ENCODE measurements at places on chromosomes 2 and 18. TPM values are rescaled to one million over a fixed set of nuclear protein-coding genes. Genes with fewer than 3 reads are reported as not detected.

Gene LINC00305
- total RNA-seq, result not detected

Gene PAX3
- total RNA-seq, result not detected

Gene AQP12A
- not detected for total RNA-seq

Gene TRABD2A
- total RNA-seq, result 0.95 TPM

Gene PID1
- 83.6 TPM for total RNA-seq

Gene CYP26B1
- 2.5 TPM for total RNA-seq

DNA sequence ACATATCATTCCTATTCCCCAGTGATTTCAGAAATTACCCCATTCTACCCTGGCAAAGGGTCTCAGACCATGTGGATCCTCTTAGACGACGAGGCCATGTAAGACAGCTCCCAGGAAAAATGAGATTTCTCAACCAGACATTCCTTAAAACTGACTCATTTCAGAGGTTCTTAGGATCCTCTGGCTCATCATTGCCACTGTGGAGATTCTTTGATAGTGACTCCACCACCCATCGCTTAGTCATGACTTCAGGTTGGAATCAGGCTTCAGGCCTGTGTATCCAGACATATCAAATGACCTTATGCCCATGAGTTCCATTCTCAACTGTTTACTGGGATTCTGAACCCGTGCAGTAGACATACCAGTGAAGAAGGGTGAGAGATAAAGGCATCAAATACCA lies 245.6 kb upstream of the TCF4 start:
- no peak for DNase-seq

DNA sequence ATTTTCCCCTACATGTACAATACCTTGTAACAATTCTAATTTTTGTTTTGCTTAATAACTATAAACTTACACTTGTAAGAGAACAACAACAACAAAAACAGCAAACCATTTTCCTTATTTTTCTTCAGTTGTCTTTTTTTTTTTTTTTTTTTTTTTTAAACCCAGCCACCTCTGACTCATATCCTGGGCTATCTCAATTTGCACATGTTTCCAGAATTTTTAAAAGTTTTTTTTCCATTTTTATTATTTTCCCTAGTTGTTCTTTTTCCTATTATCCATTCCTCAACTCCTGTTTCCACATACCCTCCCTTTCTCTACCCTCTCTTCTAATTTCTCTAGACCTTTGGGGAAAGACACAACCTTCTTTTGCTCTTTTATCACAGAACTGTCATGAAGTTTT lies 112.5 kb downstream of the EFEMP1 start:
- DNase-seq, result no peak

GRCh38 chr2:142134911-142135310 lies 4.1 kb upstream of the LRP1B start:
- DNase-seq, result no peak

GRCh38 chr2:157751462-157752058 lies 122.9 kb upstream of the ACVR1C start:
- no peak for DNase-seq

GRCh38 chr2:113872201-113872600 lies 17.7 kb upstream of the ACTR3 start:
- DNase-seq, result no peak

GRCh38 chr2:231470246-231470900 lies 6.1 kb upstream of the NCL start:
- DNase-seq, result no peak

GRCh38 chr18:58761241-58761969 lies 90.1 kb downstream of the MALT1 start:
- DNase-seq, result no peak

DNA sequence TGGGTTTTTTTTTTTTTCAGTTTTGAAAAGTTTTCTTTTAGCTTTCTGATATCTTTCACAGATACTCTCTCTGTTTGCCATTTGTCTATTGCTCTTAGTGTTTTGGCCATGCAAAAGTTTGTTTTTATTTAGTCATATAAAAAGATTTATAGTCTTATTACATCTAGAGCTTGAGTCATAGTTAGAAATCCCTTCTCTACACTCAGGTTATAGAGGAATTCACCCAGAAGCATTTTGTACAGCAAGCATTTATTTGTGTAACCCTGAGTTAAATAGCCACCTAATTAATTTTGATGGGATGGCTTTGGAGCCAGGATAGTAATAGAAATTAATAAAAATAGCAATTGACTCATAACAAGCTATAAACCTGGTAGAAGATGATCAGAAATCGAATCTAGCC lies 35.6 kb downstream of the ACTR2 start:
- no peak for DNase-seq

DNA sequence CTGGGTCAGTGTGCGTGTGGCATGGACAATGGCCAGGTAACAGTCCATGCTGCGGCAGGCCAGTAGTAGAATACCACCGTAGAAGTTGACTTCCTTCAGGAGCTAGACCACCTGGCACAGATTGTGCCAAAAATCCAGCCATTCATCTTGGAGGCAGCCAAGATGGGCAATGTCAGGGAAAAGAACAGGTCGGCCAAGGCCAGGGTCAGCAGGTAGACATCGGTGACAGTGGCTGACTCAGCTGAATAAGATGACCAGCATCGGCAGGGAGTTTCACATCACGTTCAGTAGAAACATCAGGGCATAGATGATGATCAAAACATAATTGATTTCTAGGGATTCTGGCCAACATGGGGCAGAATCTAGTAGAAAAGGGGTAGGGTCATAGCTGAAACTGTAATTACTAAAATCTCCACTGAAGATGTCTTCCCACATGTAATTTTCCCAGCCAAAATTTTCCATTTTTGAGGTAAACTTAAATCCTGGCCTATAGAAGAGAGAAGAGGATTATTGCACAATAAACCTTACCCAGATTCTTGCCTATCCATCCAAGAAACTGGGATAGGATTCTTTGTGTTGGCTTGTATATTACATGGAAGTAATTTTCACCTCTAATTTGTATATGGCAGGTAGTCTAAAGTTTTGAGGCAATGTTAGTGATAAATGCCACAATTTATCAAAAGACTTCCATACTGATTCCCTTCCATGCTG lies 7.9 kb upstream of the RUFY4 start:
- no peak for DNase-seq

GRCh38 chr2:25707927-25708590 lies 34.7 kb upstream of the DTNB start:
- DNase-seq, result no peak

DNA sequence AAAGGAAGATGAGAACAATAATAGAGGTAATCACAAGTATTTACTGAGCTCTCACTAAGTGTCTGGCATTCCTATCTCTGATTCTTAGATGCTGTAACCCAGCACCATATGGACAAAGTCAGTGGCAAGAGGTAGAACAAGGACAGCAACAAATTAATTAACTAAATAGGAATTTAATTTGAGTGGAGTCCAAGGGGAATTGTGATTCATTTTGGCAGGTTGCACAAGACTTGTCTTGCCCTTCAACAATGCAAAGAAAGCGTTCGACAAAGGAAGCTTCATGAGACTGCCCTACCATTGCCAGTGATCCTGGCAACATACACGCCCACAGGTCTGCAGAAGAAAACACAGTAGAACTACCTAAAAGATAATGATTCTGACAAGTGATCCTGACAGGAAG lies 221.6 kb downstream of the RBM43 start:
- DNase-seq, result no peak

- no peak for DNase-seq
Measured at GRCh38 chr2:122179492-122180165, 424.2 kb downstream of the TSN start.

GRCh38 chr18:58552057-58552461 lies 76.8 kb downstream of the ALPK2 start:
- no peak for DNase-seq

DNA sequence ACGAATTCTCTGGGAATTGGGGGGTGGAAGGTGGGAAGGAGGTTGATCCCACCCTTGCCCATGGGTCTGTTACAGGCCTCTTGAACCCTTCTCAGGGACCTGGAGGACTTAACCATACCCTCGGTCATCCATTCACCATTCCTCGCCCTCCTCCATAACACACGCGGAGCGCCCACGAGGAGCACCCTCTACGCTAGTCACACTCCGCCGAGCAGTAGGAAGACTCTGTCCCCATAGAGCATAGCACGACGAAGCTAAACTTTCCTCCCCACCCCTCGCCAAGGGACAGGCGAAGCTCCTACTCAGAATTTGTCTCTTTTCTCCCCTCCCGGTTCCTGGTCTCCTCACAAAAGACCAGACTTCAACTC lies 611 bp upstream of the ITSN2 start:
- no peak for DNase-seq

DNA sequence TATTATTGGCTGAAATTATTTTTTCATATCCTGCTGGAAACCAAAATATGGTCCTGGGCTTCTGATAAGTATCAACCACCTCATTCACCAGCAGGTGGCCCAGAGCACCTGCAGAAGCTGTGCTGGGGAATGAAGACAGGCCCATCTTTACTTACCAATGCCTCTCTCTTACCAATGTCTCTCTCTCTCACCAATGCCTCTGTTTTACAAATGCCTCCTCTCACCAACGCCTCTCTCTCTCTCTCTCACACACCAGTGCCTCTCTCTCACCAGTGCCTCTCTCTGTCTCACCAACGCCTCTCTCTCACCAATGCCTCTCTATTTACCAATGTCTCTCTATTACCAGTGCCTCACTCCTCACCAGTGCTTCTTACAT lies 2.3 kb upstream of the MAL start:
- DNase-seq, result no peak

DNA sequence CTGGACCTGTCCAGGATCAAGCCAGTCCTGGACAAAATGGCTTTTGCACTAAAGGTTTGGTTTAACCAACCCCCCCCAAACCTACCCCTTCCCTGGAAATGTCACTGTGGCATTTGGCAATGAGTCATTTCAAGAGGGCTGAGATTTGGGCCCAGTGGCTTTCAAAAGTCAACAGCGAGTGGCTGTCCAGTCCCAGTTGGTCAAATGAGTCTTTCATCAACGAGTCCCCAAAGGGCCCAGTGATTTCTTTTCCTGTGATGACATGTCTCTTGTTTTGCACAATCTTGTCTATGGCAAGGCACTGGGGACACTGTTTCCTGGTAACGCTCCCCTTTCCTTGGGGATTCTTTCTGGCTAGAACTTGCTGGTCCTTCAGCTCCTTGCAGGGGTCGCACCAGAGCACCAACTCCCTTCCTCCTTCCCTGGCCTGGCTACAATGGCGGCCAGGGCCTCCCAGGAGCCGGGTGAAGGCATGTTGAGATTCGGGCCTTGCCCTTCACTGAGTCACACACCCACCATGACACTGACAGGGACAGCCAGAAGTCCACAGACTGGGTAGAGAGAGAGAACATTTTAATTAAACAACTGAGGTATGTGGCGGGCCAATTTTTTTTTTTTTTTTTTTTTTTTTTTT lies 87.2 kb downstream of the SMAD7 start:
- no peak for DNase-seq

DNA sequence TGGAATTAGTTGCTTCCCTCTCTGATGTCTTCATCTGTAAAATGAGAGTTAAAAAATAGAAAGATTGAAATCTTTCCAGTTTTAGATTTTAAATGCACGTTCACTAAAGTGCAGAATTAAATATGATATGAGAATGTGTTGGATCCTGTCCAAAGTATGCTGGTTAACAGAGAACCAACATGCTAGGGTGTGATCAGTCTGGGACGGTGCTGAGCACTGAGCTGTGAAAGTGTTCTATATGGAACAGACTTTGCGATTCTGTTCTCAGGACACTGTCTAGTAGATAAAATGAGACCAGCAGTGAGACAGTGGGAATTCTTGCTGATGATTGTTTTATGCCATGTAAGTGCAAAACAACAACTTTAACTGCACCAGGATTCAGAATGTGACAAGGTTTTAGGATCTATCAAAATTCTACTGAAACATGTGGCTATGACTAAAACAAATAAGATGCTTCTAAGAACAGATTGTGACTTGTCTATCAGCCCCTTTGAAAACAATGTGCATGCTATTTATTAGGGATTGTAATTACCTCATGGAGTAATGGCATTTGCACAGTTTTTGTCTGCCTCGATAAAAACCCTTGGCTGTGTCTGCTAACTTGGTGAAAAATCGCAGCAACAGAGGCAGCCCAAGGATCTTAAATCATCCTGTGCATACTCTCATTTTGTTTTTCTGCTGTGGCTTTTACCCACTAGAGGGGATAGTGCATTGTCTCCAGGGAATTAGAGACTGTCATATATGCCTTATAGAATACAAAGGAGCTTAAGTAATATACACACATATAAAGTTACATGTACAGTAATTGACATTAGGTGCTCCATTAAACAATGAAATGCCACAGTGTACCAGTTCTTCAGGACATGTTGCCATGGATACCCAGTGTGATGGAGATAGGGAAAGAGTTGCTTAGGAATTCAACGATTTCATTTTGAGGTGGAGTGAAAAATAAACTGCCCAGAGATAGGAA lies 55.1 kb downstream of the MAP3K20 start:
- no peak for DNase-seq

DNA sequence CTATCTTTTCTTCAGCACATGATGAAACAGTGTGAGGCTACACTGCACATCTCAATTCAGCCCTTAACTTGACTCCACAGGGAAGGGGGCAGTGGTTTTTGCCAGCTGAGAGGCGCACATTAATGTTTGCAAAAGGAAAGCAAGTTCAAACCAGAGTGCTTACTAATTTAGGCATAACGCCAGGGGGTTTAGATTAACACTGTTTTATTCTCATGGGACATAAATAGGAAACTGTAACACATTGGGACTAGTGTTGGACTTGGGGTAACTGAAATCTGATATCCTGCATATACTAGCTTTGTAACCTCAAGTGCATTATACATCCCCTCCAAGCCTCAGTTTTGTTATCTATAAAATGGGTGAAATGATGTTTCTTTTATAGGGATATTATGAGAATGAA lies 821.2 kb upstream of the ID2 start:
- DNase-seq, result no peak

- DNase-seq, result no peak
Measured at GRCh38 chr2:62186156-62186905, 9.6 kb upstream of the B3GNT2 start.

DNA sequence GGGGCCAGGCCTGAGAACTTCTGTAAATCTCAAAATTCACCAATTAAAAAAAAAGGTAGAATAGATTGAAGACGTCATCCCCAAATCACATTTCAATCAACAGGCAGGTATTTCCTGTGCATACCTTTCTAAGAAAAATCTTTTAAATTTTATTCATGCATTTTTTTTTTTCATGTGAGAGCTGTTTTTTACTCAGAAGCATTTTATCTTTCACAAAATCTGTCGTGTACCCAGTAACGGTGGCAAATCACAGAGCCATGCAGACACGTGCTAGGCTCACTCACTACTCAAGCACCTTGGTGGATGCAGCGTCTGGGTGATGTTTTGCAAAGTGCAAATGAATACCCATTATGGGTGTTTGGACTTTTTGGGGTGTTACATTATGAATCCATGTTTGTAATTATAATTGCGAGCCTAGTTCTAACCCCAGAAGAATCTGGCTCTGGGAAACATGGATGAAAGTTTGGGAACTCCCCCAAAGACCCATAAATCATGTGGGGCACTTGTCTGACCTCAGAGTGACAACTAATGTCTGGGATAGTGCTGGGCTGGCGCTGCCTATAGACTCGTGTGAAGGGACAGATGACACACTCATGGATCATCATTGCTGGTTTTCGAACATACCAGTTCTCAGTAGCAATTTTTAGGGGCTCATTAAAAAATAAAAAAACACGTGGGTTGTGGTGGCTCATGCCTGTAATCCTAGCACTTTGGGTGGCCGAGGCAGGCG lies 335.2 kb downstream of the LPIN1 start:
- DNase-seq, result no peak

All from sigmoid colon (tissue), 7 donors.